HFFc6 (cell line): ENCODE measurements at places on chromosomes 2 and 18.

DNA sequence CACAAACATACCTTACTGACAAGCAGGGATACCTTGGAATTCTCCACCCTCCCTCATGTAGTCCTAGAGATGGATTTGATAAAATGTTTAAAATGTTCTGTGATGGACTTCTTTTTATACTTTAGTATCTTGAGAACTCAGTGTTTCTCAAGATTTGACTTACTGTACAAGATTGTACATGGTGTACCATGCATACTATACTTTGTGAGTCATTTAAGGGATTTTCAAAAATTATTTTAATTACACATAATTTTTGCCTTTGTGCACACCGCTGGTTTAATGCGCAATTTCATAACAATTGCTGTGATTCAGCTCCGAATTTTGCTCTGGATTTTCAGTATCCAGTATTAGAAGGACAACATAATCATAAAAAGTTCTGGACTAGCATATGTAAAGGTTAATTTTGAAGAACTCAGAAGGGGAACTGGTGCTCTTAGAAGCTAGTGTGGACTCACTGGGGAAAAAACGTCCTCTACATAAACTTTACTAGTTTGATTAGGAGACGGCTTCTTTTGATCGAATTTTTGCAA is 78.6 kb upstream of the ACSL3 start:
- H3K27ac ChIP-seq, result no peak overlapping the region
- H3K27me3 ChIP-seq, result no peaks in the 10 kb centered on the region
- no peak for DNase-seq
- H3K4me3 ChIP-seq, result no peak overlapping the region
- H3K4me1 ChIP-seq, result peaks cover 14% of the 10 kb centered on the region
- H3K36me3 ChIP-seq, result no peaks in the 10 kb centered on the region; the same call in none of the 2 replicates

GRCh38 chr2:65129286-65129825 is 550 bp downstream of the RAB1A start:
- DNase-seq, result no peak
- H3K4me1 ChIP-seq, result peaks cover 44% of the 10 kb centered on the region

GRCh38 chr2:120538691-120539423 is 192.9 kb downstream of the INHBB start:
- no peak overlapping the region for H3K4me3 ChIP-seq
- H3K27ac ChIP-seq, result no peak overlapping the region

- H3K27ac ChIP-seq, result no peak overlapping the region
- no peak overlapping the region for H3K4me3 ChIP-seq
- no peak for DNase-seq
- H3K36me3 ChIP-seq, result no peaks in the 10 kb centered on the region
- peaks cover 2% of the 10 kb centered on the region for H3K27me3 ChIP-seq
- H3K4me1 ChIP-seq, result peaks cover 13% of the 10 kb centered on the region
Observed at GRCh38 chr2:119282996-119283511, 59.4 kb downstream of the STEAP3 start.

DNA sequence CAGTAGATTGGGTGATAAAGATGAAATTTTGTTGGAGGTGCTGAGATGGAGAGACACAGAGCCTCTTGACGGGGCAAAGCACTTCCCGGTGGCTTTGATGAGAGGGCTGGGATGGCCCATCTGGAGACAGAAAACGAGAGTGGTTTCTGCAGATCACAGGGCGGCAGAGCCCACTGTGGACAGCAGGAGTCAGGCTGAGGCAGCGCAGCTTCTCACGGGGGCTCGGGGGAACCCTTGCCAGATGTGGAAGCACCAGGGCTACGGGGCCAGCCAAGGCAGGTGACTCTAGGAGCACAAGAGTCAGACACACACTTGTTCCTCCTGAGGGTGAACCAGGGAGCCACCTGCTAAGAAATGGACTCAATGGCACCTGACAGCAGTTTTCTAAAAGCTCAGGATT is 78.5 kb downstream of the TPO start:
- peaks cover 19% of the 10 kb centered on the region for H3K27me3 ChIP-seq
- no peaks in the 10 kb centered on the region for H3K4me1 ChIP-seq
- H3K4me3 ChIP-seq, result no peak overlapping the region
